NCI-H1417 treated with DMSO at 0.1 percent for 48 hours (cell line): ENCODE measurements at places on chromosomes 16 and 17.

- DNase-seq, result no peak
These were observed 26.0 kb upstream of the CIBAR2 start for GRCh38 chr16:85138073-85138824.

- DNase-seq, result no peak
These were observed 1.4 kb upstream of the MATCAP1 start for GRCh38 chr16:67184995-67185650.

DNA sequence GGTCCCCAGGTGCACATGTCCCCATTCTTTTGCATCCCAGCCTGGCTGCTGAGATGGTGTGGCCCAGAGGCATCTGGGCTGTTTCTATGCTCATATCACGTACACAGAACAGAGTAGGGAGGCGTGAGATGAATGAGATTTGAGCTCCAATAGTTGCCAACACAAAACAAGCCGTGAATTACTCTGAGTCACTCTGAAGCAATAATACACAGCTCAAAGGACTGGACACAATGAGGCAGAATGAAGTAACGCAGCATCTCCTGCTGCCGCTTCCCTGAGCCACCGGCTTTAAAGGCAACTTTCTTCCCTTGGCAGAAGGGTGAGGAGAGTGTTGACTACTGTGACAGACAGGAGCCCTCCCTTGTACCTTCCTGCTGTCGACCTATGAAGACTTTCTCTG, 33.9 kb upstream of the CLEC18B start:
- DNase-seq, result no peak

- no peak for DNase-seq
These were observed 7.6 kb downstream of the PRR29 start for GRCh38 chr17:64005734-64006167.

DNA sequence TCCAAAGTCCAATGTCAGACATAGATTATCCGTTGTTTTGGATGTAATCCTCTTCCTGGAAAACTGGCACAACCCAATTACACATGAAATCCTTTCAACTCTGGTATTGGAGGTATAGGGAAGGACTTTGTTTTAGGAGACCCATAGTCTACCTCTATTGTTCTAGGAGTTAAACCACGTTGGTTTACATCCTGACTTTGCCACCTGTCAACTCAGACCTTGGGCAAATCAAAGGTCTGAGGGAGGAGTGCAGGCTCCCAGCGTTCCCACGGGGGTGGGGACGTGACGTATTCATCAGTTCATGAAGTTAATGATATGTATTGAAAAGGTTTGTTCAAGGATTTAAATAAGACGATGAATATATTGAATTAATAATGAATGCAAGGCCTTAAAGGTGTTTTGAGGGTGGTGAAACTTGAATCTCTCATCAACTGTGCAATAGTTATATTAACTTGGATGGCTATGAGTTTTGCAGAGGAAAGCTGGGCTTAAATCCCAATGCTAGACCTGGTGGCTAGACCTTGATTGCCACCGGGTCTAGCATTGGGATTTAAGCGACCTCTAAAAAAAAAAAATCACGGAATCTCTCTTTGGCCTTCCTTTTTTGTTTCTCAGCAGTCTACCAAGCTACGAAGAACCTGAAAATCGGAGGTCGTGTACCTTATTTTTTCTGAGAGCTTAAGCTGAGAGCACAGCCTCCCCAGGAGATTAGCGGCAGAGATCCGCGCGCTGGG, 744 bp upstream of the NF1 start:
- no peak for DNase-seq

- DNase-seq, result no peak
These were observed 2.4 kb upstream of the USP36 start for GRCh38 chr17:78842881-78843565.

DNA sequence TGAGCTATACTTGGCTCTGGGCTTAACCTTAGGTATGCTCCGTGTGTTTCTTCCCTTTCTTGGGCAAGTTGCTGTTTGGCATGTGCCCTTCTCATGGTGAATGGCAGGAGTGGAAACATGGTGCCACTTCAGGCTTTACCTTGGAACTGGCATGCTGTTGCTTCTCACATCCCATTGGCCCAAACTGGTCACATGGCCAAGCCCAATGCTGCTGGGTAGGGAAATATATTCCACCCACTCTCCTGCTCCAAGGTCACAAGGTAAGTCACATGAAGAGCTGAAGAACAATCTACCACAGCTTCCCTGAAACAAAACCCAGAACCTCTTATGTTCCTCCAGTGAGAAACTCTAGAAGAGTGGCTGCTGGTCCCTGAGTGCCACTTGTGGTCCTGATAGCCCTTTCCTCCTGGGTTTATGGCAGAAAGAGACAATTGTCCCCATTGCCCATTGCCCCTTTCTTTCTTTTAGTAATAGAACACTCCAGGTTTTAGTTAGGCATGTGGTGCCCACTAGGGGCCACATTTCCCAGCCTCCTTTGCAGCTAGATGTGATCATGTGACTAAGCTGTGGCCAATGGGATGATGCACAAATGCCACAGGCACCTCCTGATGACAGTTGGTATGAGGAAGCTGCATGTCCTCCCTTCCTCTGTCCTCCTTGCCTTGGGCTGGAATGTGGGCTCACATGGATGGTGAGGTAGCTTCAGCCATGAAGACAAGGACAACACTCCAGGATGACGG, 50.3 kb downstream of the MEOX1 start:
- no peak for DNase-seq

- DNase-seq, result no peak
These were observed 48.6 kb downstream of the GAS7 start for GRCh38 chr17:10149573-10150399.

GRCh38 chr16:2075631-2076030, 27.8 kb downstream of the TSC2 start:
- DNase-seq, result no peak

GRCh38 chr16:58793366-58793765, 59.2 kb upstream of the GOT2 start:
- DNase-seq, result no peak

GRCh38 chr17:7114241-7114874, at the start of gene ASGR2:
TSS of gene ASGR2 (minus strand) at chr17:7114822. CDS start at chr17:7114240, 582 bp downstream.
- DNase-seq, result no peak

DNA sequence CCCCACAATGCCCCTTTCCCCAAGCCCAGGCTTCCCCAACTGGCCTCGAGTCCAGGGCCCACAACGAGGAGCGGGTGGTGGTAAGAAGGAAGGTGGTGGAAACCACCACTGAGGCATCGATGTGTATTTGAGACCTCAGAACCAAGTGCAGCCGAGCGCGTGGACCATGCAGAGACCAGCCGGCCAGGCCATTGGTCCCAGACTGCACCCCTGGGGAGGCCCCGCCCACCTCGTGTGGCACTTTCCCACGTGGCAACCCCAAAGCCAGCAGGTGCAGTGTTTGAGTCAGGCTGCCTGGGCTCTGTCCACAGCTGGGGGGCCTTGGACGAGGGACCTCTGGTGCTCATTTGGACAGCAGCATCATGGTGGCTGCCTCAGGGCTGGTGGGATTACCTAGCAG, 28.1 kb upstream of the BAHCC1 start:
- no peak for DNase-seq

GRCh38 chr17:3433741-3434140, at the start of gene OR1E2:
TSS of gene OR1E2 (minus strand) at chr17:3433841. CDS start at chr17:3433841, 0 bp downstream.
- no peak for DNase-seq

- no peak for DNase-seq
These were observed 66.9 kb downstream of the METRNL start for GRCh38 chr17:83146347-83146746.

DNA sequence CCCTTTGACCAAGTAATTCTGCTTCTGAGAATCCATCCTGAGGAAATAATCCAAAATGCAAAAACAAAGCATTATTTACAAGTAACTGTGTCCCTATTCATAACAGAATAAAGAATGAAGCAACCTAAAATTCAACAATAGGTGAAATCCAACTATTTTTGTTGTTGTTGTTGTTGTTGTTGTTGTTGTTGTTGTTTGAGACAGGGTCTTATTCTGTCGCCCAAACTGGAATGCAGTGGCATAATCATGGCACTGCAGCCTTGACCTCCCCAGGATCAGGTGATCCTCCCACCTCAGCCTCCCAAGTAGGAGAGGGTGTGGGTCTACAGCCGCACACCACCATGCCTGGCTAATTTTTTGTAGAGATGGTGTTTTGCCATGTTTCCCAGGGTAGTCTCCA, 75.9 kb upstream of the MTMR4 start:
- DNase-seq, result no peak

DNA sequence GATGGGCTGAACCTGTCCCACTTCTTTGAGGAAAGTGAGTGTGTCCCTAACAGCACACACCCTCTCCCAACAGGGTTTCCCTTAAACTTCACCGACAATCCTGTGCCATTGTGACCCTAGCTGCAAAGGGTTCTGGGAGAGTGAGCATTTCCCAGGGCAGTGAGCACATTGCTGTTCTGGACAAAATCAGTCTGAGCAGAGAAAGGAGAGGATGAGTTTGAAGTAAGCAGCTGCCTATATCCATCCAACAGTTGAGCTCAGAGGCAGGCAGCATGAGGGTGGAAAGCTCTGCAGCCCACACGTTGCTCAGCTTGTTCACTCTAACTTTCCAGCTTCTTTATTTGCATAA, 296.5 kb upstream of the MAF start:
- DNase-seq, result no peak

DNA sequence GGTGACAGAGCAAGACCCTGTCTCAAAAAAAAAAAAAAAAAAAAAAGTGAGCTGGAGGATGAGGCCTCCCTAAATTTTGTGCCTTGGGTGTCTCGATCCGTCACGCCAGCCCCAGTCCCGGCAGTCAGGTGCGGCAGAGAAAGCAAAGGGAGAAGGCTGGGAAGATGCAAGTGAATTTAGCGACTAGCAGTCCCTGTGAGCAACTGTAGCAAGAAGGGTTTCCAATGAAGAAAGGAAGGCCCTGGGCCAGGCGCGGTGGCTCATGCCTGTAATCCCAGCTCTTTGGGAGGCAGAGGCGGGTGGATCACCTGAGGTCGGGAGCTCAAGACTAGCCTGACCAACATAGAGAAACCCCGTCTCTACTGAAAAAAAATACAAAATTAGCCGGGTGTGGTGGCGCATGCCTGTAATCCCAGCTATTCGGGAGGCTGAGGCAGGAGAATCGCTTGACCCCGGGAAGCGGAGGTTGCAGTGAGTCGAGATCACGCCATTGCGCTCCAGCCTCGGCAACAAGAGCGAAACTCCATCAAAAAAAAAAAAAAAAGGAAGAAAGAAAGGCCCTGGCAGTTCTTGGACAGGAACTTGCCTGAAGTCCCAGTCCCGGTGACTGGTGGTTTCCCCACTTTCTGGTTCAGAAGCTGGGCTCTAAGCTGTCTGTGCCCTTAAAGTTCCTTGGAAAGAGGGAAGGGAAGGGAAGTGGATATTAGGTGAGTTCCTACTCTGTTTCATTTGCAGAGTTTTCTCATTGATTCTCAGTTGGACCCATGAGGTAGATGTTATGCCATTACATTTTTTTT, 1.8 kb upstream of the QPRT start:
- no peak for DNase-seq

DNA sequence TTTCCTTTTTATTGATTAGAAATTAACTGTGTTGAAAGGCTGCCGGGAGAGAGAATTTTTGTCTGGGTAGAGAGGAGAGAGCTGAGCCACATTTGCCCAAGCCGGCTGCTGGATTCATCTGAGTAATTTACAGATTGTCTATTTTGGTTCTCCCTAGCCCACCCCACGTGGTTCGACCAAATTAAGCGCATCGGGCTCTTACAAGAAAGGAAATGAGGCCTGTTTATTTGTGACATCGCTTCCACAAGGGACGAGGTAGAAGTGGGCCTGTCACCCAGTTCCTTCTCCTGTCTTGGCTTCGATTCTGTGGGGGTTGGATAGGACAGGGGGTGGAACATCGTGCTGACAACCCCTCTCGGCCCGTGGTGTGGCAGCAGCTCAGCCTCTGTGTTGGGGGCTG, 42.9 kb downstream of the SYT17 start:
- no peak for DNase-seq

DNA sequence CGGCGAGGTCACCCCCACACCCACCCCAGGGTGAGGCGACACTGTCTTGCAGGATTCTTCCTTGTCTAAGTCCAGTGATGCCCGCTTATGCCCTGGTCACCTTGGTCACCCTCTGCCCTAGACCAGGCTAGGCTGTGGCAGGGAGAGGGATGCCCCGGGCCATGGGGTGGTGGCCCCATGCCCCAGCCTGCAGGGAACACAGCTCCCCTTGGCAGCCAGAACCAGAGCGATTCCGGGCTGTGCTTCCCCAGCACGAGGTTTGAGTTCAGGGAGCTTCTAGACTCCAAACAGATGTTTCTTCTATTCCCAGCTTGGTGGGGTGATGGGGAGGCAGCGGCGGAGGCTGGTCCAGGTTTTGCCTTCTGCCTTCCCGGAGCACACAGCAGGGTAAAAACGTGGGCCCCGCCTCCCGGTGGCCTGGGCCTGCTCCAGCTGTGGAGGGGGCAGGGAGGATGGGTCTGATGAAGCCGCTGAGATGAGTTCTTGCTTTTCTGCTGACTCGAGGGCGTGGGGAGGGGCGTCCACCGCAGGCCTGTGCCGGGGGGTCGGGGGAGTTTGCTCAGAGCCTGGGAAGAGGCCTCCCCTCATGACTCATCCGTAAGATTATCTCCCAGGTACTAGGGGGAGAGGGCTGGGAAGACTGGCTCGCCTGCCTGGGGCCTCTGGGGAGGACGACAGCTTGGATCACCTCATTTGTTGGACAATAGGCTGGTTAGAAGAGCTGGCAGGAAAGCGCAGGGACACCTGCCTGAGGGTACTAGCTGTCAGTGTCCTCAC, 15.4 kb downstream of the SMTNL2 start:
- no peak for DNase-seq

GRCh38 chr17:32909787-32910369, 18.1 kb upstream of the TMEM98 start:
- peak; percentile 11 for DNase-seq

- no peak for DNase-seq
These were observed 87.3 kb downstream of the ABCA8 start for GRCh38 chr17:68867759-68868516.

GRCh38 chr17:16975744-16976625, 4.1 kb upstream of the TNFRSF13B start:
- no peak for DNase-seq

- DNase-seq, result no peak
These were observed 7.6 kb downstream of the EPX start for GRCh38 chr17:58200024-58200633.

- DNase-seq, result no peak
These were observed 14.3 kb downstream of the ZNF213 start for GRCh38 chr16:3149193-3149530.

- no peak for DNase-seq
These were observed 41.7 kb downstream of the SRL start for GRCh38 chr16:4200000-4200780.

DNA sequence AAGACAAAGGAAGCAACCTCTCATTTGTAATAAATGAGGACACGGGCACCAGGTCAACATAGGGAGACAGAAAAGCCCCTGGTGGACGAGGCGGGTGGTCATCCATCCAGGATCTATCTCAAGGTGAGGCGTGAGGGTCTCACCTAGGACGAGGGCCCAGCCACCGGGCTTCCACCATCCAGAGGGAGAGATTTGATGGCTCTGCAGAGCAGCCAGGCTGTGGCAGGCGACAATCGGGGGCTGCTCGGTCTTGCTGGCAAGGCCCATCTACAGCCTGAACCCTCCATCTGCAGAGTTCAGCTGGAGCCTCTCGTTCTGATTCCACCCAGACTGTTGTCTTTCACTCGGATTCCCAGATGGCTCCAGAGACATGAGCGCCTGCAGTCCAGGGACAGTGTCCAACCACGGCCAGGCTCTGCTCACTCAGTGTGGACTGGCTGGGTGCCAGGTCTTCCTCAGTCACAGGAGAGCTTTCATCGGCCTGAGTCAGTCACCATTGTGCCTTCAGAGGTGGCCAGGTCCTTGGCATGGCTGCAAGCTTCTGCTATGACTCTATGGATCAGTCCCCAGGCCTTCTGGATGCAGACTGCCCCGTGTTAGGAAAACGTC, 5.9 kb downstream of the LITAFD start:
- DNase-seq, result no peak

- no peak for DNase-seq
These were observed 2.8 kb downstream of the WNK4 start for GRCh38 chr17:42783062-42783790.

- DNase-seq, result no peak
These were observed 7.4 kb downstream of the HLF start for GRCh38 chr17:55271958-55272710.
